AG04450 (cell line): ENCODE measurements at places on chromosomes 13 and 19.
A peak's percentile ranks its signal among the peaks of the same experiment; 100 is the strongest.

DNA sequence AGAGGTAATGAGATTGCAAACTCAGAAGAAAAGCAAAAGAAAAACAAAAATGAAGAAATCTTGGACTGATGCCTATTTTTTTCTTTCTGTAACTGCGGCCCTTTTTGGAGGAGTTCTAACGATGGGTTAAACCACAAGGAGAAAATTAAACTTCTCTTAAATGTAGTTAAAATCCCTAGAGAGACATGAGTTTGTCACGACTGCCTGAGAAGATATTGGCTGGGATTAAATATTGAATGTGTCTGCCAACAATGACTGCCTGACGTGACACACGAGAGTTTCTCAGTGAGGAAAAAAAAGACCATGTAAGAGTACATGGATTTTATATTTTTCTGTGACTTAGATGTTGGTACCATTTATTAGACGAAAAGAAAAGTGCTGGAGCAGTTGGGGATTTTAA lies 1013.4 kb downstream of the PCDH9 start:
- no peak for DNase-seq

DNA sequence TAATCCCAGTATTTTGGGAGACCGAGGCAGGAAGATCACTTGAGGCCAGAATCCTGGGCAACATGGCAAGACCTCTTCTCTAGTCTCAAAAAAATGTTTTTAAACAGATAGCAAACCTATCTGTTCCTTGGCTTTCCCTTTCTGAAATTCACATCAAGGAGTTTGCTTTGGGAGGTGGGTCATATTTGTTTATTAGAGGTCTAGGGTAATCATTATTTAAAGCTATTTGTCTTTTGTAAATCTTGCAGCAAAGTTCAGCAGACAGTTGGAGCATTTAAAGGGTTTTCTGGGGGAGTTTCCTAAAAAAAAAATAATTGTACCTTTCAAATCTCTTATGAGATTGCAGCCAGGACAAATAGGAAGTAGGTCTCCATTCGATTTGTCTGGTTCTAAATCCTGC lies 17.5 kb downstream of the PPP5C start:
- no peak for DNase-seq

GRCh38 chr13:45592758-45593157 lies 22.8 kb downstream of the ERICH6B start:
- DNase-seq: no peak

GRCh38 chr19:47247308-47247990 lies 8.9 kb upstream of the CCDC9 start:
- DNase-seq: peak; percentile 49

- no peak for DNase-seq
Observed at GRCh38 chr13:86862137-86862536, 809.0 kb upstream of the SLITRK5 start.
